Muscle of back (tissue), 13 donors: ENCODE measurements at places on chromosomes 3 and 15. TPM values are rescaled to one million over a fixed set of nuclear protein-coding genes. Genes with fewer than 3 reads are reported as not detected.

Gene STAC
- polyA plus RNA-seq = 56.1 TPM

Gene ADAMTS17
- 4.1 TPM for polyA plus RNA-seq

Gene CCR5
- 0.30 TPM for polyA plus RNA-seq

Gene LRRC34
- polyA plus RNA-seq = 3.2 TPM

Gene FOXL2
- polyA plus RNA-seq = 0.05 TPM

Gene AGTR1
- 20.0 TPM for polyA plus RNA-seq

Gene PLCB2
- polyA plus RNA-seq = 5.6 TPM

Gene CLDN16
- polyA plus RNA-seq = 0.12 TPM
